ENCODE measurements at places on chromosomes 16 and 17.

DNA sequence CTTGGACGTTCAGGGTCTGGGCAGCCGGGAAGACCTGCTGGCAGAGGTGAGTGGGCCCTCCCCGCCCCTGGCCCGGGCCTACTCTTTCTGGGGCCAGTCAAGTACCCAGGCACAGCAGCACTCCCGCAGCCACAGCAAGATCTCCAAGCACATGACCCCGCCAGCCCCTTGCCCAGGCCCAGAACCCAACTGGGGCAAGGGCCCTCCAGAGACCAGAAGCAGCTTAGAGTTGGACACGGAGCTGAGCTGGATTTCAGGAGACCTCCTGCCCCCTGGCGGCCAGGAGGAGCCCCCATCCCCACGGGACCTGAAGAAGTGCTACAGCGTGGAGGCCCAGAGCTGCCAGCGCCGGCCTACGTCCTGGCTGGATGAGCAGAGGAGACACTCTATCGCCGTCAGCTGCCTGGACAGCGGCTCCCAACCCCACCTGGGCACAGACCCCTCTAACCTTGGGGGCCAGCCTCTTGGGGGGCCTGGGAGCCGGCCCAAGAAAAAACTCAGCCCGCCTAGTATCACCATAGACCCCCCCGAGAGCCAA, 8.6 kb upstream of the ABCC3 start:
- DNase-seq, result peak; percentile 74

DNA sequence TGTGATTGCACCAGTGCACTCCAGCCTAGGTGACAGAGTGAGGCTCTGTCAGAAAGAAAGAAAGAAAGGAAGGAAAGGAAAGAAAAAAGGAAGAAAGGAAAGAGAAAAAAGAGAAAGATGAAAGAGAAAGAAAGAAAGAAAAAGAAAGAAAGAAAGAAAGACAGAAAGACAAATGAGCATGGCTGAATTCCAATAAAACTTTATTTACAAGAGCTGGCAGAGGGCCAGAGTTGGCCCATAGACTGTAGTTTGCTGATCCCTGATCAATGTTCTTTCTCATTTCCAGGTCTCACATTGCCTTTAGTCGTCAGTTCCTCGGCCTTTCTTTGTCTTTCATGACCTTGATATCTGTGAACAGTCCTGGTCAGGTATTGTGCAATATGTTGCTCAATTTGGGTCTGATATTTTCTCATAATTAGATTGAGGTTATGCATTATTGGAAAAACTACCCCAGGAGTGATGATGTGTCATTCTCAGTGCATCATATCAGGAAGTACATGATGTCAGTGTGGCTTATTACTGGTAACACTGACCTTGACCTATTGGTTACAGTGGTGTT, 68.5 kb upstream of the MED9 start:
- peak; percentile 14 for DNase-seq

- no peak for DNase-seq
These were observed 54.0 kb upstream of the CIBAR2 start for GRCh38 chr16:85166281-85166680.

GRCh38 chr16:84138824-84139627, 6.0 kb downstream of the HSDL1 start:
- peak; percentile 35 for DNase-seq

- no peak for DNase-seq
These were observed 29.5 kb downstream of the PSMD12 start for GRCh38 chr17:67336859-67337258.

DNA sequence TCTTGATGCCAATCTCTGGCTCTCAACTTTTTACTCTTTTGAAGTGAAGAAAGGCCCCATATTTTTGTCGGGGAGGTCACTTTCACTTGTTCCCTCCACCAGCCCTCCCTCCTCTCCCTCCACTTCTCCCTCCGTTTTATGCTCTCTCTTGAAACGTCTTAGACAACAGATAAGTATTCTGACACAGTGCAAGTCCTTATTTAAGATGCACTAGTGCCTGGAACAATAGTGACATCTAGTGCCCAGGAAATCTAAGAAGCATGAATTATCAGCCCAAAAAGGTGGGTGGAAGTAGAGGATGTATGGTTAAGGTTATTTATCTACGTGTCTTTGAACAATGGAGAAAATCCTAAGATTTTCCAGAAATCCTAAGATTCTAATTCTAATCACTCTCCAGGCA, 17.9 kb downstream of the PSME3IP1 start:
- no peak for DNase-seq

GRCh38 chr16:58243528-58244004, 45.7 kb upstream of the CSNK2A2 start:
- no peak for DNase-seq

GRCh38 chr16:27977966-27978365, 85.5 kb downstream of the GSG1L start:
- no peak for DNase-seq

DNA sequence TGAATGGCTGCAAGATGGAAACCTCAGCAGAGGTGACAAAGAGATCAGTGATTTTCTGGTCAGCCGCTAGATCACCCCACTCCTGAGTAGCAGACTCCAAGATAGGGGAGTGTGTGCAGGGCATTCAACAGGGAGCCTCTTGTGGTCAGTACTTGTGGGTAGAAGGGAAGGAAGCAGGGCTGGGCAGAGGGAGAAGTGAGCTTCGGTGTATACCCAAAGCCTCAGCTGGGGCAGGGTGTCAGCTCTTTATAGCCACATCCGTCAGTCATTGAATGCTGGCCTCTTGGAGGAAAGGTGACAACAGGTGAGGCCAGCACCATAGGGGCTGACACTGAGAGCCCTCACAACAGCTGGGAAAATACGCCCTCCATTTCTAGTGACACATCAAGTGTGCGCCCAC, 2.2 kb upstream of the SLC12A3 start:
- no peak for DNase-seq
